Activated CD8-positive, alpha-beta T cell treated with anti-CD3 and anti-CD28 coated beads, Interleukin-2, amount 10 ng/mL, durations not matched to agents 7 days and 5 days (primary cell): ENCODE measurements at places on chromosomes 3 and 15. TPM values are rescaled to one million over a fixed set of nuclear protein-coding genes. Genes with fewer than 3 reads are reported as not detected.
A peak's percentile ranks its signal among the peaks of the same experiment; 100 is the strongest.

DNA sequence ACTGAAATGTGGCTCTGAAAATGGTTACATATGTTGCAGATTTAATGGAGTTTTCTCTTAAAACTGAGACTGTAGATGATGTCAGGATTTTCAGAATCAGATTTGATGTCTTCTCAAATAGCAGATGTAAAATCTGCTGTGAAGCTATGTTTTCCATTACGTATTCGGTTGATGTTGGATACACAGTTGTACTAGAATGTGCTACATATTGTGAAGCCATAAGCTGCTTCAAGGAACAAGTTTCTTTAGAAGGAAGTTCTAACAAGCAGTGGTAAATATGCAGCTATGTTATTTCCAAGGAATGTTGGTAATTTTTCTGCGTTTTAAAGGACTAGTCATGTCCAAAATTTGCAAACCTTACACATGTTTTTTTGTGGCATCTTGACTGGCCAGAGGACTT lies 197.7 kb downstream of the RBMS3 start:
- DNase-seq, result no peak

DNA sequence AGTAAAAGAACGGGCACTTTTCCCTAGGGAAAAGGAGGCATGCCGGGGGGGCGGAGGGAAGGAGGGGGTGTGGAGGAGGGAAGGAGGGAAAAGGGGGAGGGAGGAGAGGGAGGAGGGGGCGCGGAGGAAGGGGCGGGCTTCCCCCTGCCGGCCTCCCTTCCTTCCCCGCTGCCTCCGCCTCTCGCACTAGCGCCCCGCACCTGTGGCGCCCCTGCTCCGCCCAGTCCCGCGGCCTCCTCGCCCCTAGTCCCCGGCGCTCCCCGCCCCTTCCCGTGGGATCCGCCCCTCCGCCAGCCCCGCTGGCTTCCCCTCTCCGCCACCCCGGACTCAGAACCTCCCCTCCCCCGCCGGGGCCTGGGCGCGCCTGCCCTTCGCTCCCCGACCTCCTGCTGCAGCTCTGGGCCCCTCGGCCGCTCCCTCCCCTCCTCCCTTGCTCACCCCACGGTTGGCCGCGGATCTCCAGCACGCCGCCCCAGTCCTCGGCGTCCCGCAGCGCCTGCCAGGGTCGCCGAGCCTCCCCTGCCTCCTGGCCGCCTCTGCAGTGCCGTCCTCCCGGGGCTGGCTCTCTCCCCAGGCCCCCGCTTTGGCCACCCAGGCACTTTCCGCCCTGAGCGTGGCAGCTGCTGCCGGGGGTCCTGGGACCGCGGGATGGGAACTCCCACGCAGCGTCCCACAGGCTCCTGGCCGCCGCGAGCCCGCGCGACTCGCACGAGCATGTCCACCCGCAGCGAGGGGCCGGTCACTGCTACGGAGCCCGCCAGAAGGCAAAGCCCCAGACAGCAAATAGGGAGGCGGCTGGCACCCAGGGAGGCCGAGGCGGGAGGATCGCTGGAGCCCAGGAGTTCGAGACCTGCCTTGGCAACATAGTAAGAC lies 147.4 kb downstream of the TJP1 start:
- DNase-seq, result no peak

DNA sequence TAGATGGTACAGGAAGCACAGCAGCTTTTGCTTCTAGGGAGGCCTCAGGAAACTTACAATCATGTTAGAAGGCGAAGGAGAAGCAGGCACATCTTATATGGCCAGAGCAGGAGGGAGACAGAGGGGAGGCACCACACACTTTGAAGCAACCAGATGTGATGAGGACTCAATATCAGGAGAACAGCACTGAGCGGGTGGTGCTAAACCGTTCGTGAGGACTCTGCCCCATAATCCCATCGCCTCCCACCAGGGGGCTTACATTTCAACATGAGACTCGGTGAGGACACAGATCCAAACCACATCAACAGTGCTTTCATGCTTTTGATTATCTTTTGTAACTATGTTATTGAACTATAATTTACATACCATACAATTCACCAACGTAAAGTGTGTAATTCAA lies 7.6 kb upstream of the TMEM44 start:
- DNase-seq, result peak; percentile 51

GRCh38 chr15:81752974-81753373 lies 292.8 kb downstream of the MEX3B start:
- no peak for DNase-seq

DNA sequence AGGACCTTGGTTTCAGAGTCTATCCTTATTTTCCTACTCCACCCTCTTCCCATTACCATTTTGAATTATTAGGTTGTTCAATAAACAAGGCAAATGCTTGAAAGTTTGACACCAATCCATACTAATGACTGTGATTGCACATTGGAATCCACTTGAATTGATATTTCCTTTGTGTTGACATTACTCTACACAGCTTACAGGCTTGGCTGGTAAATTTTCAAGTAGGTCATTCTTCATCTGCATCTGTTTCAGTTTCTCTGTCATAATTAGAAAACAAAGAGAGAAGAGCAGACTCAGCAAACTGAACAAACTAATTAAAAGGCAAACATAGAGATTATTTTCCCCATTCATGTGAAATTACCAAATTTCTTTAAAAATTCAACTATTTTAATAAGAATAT lies 732.9 kb upstream of the BCHE start:
- no peak for DNase-seq

GRCh38 chr3:127213381-127213918 lies 20.5 kb downstream of the PRR23E start:
- no peak for DNase-seq

DNA sequence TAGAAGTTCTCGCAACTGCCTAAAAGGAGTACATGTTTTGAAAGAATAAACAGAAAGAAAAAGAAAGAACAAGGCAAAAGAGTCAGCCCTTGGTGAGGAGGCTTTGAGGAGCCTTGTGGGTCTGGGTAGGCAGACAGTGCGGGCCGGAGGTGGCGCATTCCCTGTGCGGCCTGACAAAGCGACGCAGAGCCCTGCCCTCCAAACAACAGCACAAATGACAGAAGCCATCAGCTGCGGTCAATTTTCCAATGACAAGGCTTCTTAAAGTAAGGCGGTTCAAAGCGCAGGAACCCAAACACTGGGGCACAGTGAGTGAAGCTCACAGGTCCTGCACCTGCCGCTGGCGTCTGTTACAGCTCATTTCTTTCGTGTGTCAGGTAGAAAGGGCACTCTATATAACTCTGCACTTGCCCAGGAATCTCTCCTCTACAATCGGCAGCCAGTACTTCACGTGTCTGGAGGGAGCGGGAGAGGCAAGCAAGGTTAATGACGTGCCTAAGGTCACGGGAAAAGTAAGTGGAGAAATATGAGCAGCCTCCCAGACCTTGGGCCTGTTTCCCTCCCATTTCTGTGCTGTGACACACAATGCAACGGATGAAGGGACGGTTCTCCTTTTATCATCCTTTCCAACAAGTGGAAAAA lies 178.1 kb downstream of the OPA1 start:
- DNase-seq, result peak; percentile 12

DNA sequence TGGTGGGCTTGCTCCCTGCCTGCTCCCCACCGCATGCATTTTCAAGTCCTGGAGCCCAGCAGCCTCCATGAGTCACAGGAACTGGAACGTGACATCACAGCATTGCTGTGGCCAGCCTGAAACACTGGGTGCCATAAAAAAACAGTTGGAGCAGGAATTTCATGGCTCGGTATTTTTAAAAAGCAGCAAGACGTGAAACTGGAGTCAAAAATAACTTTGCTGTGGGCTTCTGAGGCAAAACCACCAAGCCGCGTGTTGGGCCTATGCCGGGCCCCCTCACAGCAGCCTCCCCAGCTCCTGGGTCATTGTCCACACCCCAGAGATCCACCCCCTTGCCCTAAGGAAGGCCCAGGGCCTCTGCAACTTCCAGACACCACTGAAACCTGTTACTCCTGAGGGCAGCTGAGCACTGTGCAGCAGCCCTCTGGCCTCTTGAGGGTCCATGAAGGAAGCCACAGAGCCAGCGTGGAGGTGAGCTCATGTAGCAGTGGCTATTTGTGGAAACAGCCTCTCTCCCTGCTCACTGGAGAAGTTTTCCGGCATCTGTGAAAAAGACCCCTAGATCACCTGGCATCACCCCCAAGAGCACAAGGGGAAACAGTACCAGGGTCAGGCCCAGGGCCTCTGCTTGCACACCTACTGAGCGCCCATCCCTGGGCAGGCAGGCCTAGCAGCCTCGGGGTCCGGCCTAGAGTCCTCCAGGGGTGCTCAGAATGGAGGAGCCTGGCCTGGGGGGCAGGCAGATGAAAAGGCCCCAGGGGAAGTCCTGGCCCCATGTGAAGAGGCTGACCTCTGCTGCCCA lies 34.0 kb upstream of the DUSP7 start:
- no peak for DNase-seq

DNA sequence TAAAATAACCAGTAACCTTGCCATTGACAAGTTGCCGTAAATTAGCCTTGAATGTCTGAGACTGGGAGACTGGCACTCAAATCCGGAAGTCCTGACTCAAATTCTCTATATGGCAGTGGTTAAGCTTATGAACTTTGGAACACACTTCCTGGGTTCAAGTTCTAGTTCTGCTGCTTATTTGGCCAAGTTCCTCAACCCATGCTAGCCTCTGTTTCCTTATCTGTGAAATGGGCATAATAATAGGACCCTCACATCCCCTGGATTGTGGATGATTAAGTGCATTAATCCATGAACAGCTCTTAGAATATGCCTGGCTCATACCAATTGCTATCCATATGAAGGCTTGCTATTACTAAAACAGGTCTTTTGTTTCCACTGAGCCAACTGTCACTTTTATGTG lies 311.5 kb downstream of the EDEM1 start:
- DNase-seq, result no peak

DNA sequence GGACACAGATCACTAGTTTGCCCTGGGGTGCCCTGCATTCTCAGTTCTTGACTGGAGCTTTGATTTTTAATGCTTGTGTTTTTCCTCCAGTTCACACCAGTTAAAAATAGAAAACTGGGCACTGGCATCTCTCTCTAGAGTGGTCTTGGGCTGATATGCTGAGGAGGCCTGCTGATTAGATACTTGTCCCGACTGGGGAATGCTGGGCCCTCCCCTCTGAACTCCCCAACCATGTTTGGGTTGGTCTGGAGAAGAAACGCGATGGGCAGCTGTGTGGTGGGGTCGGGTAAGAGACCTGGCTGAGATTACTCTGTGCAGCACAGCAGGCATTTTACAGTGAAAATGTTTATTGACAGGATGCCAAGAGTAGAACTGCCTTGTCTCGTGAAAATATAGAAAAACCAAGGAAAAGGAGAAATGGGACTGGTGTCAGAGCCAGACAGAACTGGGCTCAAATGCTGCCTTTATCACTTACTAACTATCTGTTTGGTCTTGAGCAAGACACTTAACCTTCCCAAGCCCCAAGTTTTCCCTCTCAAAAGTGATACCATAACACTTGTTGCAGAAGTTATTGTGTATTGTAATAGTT lies 1.6 kb upstream of the ACTC1 start:
- DNase-seq, result no peak

DNA sequence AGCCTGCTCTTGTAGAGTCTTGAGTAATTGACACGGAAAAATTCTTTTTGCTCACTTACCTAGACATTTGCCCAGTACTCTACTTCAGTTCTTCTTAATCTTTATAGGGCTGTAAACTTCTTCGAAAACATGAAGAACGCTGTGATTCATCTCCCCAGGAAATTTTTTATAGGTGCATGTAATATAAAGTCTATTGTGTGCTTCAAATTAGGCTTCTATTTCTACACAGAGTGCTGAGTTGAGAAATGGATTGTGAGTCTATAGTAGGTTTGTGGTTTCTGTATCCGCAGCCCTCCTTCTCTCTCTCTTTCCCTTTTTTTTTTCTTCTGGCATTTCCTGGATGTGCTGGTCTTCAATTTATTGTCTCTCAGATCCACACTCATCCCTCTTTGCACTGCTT lies 183.3 kb upstream of the DCBLD2 start:
- no peak for DNase-seq

DNA sequence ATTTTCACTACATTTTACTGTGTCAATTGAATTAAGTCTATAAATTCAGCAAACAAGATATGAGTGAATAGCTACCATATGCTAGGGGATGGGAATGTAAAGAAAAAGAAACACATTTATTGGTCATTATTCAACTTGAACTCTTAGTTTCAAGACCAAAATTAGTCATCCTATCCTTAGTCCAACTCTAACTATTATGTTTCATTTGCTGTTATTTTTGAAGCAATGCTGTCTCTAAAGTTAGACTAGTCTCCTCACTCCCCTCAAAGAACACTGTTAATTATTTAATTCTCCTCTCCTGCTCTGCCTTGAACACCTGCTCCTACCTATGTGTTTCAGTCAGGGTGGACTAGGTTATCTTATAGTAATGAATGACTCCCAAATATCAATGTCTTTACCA lies 920.9 kb downstream of the TUSC7 start:
- DNase-seq, result no peak

DNA sequence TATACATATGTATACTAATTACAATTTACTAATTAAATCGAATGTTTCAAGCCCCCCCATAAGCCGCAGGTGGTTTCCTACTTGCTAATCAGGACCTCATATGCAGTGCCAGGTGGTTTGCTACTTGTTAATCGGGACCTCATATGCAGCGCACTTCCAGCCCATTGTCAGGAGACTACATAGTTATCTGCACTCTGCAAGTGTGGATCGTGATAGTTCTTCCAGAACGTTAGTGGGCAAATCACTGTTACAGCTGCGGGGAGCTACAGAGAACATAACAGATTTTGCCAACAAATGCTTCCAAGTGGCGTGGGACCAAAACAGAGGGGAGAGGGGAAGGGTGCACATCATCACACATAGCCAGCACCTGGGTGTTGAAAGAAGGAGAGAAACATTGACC lies 558.4 kb downstream of the GABRG3 start:
- no peak for DNase-seq

DNA sequence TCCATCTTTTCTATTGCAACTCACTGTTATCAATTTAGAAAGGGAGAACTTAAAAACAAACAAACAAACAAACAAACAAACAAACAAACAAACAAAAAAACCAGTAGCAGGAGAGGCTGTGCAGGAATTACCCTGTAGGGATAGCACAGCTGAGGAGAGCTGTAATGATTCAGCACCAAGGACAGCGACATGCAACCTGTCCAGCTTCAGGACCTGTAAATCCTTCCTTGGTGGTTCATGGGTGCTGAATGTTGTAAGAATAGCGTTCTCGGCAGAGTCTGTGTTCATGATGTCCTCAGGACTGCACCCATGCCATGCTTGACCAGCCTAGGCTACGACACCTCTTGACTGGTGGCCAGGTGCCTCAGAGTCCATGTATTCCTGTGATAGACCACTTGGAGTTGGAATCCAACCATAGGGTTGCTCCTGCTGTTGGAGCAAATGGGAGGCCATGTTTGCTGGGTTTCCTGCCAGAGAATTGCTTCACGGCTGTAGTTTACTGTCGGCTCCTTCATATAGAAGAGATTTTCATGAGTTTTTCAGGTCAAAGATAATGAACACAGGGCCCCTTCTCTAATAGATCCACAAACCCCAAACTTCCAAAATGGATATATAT lies 65.9 kb downstream of the CACNA2D3 start:
- peak; percentile 56 for DNase-seq

Gene IGSF11
- total RNA-seq, result 2.5 TPM

Gene ZNF80
- 0.89 TPM for total RNA-seq

Gene TIMP4
- total RNA-seq, result not detected

Gene C3orf22
- not detected for total RNA-seq

Gene CATSPER2
- 6.0 TPM for total RNA-seq

Gene LAMB2
- not detected for total RNA-seq

Gene FSIP1
- 0.73 TPM for total RNA-seq
